ENCODE measurements at places on chromosomes 7 and 10.

DNA sequence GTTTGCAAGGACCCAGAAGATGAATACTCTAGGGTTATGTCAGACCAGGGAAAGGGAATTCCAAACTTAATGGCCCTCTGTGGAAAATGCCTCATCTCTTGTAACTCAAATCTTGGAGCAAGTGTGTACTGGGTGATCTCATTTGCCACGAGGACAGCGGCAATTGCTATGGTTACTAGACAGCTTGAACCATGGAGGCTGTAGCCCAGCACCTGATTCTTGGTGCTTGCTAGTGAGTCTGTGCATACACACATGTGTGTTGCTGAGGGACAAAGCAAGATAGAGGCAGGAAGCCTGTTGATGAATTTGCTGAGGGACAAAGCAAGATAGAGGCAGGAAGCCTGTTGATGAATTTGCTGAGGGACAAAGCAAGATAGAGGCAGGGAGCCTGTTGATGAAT, 58.6 kb upstream of the FEZF1 start:
- no peak for DNase-seq

GRCh38 chr10:88374392-88375175, 208.5 kb downstream of the RNLS start:
- DNase-seq = no peak

GRCh38 chr7:158592541-158592940, 4.9 kb upstream of the PTPRN2 start:
- no peak for DNase-seq

DNA sequence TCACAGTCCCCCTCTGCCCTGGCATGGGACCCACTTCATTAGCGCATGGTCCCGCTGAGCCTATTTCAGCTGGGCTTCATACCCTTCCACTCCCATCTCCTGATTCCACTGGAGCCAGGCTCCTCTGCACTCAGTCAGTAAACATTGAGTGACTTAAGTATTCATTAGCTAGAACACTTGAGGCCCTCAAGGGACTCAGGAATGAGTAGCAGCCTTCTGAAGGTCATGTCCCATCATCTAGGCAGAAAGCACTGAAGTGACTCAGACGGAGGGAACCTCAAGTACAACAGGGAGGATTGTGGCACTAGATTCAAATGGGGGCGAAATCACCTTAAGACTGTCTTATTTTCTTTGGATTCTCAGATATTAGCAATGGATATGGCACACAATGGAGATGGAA, 186.6 kb upstream of the INHBA start:
- no peak for DNase-seq

DNA sequence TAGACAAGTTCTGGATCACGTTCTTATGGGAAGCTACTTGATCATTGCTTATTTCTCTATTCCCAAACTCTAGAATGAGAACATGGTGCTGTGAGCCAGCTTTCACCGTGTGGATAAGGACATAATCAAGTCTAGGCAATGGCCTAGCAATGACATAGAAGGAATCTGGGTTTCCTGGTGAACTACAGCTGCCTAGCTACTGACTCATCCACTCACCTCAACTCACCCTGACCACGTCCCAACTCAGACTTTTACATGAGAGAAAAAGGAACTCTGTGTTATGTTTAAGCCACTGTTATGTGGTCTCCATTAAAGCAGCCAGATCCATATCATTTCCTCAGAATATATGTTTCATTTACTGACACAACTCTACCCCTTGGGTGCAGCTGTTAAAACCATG, 18.8 kb upstream of the MET start:
- DNase-seq = peak; percentile 87

GRCh38 chr10:110859973-110860376, 11.8 kb upstream of the PDCD4 start:
- no peak for DNase-seq

DNA sequence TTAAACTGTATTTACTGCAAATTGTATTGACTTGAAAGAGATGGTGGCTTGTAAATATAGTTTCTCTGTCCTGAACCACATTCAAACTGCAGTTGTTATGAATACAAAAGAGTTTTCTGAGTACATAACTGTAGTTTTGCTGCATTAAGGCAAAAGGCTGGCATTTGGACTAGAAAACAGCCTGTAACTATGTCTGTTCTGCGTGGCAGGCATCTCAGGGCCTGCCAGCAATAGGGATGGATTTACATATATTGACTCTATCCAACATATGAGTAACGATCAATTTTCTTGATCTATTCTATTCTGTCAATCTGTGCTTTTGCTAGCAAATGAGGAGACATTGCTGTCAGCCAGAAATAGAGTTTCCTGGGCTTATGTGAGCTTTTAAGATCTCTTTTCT, 174.6 kb downstream of the TMEM26 start:
- no peak for DNase-seq

GRCh38 chr7:26345837-26346236, 54.2 kb downstream of the SNX10 start:
- no peak for DNase-seq

GRCh38 chr10:12181065-12181775, 14.5 kb downstream of the NUDT5 start:
- DNase-seq = no peak

- no peak for DNase-seq
These were observed 53.7 kb upstream of the KDM7A start for GRCh38 chr7:140230516-140230860.

- no peak for DNase-seq
These were observed 43.5 kb downstream of the NHLRC2 start for GRCh38 chr10:113897693-113898618.

GRCh38 chr7:158559356-158559755, 28.3 kb downstream of the PTPRN2 start:
- no peak for DNase-seq

GRCh38 chr10:71750124-71750841, 23.0 kb downstream of the VSIR start:
- no peak for DNase-seq

DNA sequence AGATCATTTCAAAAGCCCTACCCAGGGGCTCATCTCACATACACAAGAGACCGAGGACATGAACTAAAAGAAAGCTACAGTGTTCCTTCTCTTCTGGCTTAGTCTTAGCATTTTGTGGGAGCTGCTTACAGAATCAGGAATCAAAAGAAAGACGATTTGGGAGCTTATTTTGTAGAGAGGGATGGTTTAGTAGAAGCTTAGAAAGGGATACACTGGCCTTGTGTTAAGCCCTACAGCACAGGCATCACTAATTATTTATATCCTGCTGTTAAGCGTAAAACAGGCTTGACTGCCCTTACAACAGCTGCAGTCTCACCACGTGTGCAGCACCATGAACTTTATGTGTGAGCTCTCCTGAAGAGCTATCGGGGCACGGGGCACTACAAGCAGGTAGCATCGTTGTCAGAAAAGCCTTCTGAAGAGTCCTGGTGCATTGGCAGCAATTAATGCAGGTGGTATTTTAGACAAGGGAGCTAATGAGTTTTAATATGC, 798.3 kb downstream of the NXPH1 start:
- no peak for DNase-seq

DNA sequence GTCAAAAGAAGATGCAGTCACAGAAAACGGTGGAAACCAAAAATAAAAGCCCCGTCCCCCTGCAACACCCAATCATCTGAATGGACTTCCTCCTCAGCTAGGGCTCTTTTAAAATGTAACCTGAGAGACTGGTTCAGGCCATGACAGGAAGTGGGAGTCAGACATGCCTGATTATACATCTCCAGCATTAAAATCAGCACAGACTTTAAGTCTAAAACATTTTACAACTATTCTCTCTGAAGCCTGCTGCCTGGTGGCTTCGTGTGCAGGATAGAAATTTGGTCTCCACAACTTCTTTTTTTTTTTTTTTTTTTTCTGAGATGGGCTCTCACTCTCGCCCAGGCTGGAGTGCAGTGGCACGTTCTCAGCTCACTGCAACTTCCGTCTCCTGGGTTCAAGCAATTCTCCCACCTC, 30.3 kb downstream of the HACD1 start:
- no peak for DNase-seq

DNA sequence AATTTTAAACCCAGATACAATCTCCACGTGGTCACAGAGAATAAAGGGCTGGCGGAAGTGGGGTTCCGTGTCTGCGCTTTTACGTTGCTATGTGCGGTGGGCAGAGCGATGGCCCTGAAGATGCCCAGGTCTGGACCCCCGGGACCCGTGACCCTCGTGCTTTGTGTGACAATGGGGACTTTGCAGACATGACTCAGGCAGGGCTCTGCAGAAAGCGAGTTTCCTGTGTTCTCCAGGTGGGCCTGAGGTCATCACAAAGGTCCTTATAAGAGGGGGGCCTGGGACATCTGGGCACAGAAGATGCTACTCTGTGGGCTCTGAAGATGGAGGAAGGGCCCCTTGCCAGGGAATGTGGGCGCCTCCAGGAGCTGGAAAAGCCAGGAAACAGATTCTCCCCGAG, 95.3 kb downstream of the ELFN1 start:
- no peak for DNase-seq

DNA sequence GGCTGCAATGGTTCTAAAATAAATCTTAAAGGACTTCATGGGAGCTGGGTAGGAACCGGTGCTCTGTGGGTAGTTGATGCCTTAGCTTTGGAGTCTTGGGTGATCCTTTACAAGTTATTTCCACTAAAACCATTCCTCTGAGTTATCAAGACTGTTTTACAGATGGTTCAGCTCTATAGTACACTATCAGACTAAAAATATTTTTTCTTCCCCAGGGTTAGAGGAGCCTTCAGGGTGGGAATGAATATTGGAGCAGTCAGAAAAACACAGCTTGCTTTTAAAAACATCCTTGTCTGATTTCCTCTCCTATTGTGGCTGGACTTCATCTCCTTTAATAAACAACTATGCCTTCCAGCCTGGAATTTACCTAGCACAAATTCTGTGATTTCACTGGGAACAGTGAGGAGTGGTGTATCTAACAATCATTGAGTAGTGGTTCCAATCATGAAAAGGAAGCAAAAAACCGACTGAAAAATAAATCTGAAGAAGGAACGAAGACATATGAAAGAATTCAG, 102.6 kb upstream of the AFAP1L2 start:
- DNase-seq = no peak

GRCh38 chr10:47104786-47105385, 193.7 kb downstream of the PTPN20 start:
- DNase-seq = no peak

- DNase-seq = no peak
These were observed 16.5 kb upstream of the UBE2D1 start for GRCh38 chr10:58318346-58318745.

GRCh38 chr7:6350433-6351058, 78.1 kb upstream of the CYTH3 start:
- no peak for DNase-seq

DNA sequence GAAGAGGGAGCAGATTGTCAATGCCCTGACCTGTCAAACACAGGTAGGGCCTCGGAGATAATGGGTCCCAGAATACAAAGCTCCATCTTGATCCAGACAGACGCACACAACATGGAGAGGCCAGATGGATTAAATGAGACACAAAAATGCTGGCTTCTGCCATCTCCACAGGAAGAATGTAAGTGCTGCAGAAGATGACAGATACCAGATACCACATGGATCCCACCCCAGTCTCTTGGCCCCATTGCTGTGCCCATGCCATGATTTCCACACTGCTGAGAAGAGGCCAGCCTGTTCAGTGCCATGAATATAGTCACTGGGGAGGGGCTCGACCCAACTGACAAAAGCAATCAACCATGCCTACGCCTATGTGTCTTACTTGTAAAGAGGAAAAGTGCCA, 487.9 kb downstream of the PARD3 start:
- no peak for DNase-seq

DNA sequence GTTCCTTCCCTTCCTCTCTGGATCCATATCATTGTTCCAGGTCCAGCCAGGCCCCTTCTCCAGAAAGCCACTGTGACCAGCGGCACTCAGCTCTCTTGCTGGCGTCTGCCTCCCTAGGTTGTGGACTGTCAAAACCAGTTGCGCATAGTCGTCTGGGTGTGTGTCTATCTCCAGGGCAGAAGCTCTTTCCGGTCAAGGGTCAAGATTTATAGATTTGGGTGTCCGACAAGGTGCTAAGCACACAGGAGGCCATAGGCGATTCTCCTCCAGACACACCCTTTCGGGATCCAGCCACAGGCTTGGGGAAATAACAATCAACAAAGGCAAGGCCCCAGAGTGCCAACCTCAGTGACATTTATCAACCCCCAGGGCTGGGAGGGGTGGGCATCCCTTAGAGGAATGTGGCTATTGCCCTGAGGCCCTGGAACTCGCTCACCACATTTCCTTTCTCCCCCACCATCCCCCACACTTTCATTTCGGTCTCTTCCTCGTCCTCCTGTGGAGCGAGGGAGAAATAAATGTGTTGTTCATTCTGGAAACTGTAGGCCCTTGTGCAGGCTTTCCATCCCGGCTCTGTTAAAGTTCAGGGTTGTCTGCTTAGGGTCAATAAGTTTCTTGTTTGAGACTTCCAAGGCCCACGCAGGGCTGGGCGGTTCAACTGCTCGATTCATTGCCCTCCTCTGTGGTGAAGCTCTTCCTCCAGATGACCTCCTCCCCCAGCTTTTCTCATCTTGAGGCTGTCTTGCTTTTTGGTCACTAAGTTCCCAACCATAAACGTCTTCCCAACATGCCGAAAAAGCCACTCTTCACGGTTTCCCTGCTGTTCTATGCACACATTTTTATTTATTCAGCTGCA, 57.9 kb downstream of the AFAP1L2 start:
- no peak for DNase-seq

DNA sequence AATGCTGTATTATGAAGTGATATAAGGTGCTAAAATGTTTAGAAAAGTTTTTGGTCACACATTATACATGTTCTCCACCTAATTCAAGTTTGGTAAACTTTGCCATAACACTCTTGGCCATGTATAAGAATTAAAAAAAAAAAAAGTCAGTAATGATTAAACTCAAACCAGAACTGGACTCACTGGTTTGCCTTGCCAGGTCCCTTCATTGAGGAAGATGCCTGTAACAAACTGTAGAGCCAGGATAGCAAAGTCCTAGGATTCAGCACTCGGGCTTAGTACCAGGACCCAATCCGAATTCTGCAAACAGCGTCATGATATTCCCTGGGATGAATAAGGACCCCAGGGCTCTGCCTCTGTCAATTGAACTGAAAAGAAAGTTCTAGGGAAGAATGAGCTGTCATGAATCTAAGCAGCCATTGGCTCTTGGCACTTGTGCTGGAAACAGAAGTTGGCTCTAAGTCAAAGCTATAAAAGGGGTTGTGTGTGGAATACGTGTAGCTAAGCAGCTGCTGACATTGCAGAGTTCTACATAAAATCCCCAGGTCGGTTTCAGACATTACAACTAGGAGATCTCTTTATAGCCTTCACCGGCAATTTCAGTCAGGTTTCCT, 216.9 kb downstream of the C7orf25 start:
- no peak for DNase-seq

DNA sequence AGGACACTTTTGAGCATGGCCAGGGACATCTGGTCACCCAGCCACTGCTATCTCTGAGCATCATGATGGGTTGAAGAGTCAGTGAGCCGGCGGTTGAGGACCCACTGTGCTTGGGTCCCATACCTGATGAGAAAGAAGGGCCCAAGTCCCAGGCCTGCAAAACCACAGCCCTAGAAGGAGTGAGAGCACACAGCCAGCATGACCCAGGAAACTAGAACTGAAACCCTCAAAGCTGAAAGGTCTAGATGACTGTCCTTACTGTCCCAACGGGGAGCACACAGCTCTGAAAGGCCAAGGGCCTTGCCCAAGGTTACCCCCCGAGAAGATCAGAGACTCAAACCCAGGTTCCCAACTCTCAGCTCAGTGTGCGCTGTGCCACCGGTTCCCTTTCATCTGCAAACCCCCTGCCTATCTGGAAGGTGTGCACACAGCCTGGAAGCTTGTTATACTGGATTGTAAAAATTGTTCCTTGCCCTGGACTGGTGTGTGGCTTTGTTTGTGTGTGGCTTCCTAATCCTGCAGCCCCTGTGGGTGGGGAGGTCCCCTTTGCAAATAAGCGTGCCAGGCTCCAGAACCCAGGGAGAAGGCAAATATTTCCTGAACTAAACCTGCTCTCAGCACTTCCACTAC, 22.6 kb upstream of the PSAP start:
- DNase-seq = no peak

- no peak for DNase-seq
These were observed 576.0 kb upstream of the DPP6 start for GRCh38 chr7:153476166-153476565.
